Fibroblast of upper back skin (primary cell): ENCODE measurements at places on chromosomes 2 and 18.

DNA sequence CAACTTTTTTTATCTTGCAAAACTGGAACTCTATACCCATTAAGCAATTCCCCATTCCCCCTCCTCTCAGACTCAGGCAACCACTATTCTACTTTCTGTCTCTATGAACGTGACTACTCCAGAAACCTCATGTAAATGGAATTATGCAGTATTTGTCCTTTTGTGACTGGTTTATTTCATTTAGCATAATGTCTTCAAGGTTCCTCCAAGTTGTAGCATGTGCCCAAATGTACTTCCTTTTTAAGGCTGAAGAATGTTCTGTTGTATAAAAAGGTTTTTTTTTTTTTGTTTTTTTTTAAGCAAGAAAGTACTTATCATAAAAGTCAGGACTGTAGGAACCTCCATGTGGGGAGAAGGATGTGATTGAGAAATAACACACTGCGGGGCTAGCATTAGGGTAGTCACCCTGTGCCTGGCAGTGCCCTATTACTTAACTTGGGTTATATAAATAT is 262.9 kb upstream of the FBXO11 start:
- DNase-seq: no peak

GRCh38 chr2:209141818-209142217 is 282.0 kb upstream of the MAP2 start:
- no peak for DNase-seq

DNA sequence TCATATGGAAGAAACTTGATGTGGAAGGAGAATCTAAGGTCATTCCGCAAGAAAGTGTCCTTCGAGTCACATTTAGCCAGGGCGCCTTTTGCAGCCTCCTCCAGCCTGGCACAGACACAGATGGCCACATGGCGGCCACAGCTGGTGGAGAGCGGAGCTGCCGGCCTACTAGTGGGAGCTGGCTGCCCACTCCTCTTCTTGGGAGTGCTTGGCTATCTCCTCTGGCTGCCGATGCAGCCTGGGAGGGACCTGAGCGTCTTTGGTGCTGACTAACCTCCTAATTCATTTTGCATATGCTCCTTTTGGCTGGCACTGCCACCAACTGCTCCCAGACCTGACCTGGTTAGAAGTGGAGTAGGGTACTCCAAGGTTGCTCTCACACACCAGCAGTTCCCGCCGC is 199.3 kb upstream of the MYT1L start:
- no peak for DNase-seq

DNA sequence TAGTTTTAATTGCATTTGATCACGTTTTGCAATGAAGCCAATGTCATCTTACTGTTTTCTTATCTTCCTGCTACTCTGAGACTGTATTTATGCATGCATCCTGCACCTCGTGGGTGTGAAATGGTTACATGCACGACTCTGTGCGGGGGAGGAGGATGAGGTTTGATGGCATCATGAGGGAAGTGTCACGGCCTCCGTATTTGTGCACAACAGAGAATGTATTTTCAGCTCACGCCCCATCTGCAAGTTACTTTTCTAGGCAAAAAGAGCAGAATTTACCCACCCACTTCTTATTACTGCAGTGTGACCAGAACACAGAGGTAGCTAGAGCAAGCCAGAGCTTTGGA is 145.1 kb downstream of the TDRD15 start:
- DNase-seq: no peak
